ENCODE measurements at places on chromosomes 5 and 9. TPM values are rescaled to one million over a fixed set of nuclear protein-coding genes. Genes with fewer than 3 reads are reported as not detected.

DNA sequence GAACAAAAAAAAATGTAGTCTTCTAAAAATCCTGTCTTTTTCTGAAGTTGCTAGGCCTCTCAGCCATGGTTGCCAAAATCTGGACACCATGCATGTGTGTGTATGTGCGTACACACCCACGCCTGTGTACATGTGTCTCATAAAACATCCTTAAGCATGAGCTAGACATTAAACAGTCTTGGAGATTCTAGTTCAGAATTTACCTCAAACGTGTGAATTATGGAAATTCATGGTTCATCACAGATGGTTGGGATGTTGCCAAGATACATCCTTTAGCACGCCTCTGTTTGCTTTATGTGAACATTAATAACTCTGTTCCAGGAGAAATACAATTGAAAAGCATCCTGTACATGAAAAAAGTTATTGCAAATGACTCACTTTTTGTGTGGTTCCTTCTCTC is 53.0 kb downstream of the F2RL2 start:
- no peak for DNase-seq

DNA sequence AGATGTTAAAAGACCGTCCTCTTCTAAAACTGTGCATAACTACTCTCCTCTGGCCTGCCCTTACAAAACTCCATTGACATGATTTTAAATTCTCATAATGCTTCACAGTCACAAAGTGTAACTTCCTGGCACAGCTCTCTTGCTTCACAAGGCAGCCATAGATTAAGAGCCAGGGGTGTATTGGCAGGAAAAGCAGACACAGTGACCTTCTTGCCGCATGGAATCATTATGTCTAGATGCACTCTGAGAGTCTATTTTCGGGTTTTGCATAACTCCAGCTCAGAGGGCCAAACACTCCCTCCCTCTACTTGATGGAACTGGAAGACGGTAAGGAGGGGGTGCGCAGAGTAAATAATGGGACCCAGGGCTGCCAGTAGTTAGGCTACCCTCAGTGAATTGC is 110.1 kb downstream of the MARCHF3 start:
- DNase-seq = no peak

GRCh38 chr9:35518225-35518821 is 28.4 kb downstream of the RUSC2 start:
- no peak for DNase-seq

Gene PIP5K1B
- 6.1 TPM for total RNA-seq

DNA sequence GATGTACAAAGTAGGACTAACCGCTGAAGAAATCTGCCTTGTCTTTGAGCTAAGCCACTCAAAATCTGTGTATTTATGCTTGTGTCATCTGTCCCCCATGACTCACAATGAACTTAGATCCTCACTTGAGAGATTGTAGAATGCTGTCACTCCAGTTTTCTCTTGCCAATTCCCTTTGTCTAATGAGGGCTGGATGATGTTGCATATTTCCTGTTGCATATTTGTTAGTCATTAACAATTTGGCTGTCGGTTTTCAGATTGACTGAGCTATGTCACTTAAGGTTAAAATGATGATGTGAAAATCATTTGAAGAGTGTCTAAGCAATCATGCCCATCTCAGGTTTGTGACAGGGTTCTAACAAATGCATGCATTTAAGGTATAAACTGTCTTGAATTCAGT is 481.7 kb downstream of the CDH10 start:
- no peak for DNase-seq

Measured in H1 (cell line).